ENCODE measurements at places on chromosomes 6 and 20.

DNA sequence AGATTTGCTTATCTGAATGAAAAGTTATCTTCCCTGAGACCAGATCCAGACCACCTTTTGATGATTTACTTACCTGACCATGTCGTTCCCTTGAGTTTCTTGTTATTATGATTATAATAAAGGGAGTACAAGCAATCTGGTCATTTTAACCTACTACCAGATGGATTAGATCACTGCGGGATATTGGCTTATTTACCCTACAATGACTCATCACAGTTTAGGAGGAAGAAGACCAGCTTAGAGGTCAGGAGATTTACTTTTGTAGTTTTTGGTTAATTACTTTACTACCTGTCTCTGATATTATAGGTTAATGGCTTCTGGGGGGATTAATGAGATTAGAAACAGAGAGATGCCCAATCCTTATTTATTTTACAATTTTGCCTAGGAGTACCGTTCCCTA, 10.7 kb downstream of the PKIB start:
- DNase-seq = peak; percentile 70

GRCh38 chr20:61812845-61813485, 252.7 kb downstream of the TAF4 start:
- no peak for DNase-seq

DNA sequence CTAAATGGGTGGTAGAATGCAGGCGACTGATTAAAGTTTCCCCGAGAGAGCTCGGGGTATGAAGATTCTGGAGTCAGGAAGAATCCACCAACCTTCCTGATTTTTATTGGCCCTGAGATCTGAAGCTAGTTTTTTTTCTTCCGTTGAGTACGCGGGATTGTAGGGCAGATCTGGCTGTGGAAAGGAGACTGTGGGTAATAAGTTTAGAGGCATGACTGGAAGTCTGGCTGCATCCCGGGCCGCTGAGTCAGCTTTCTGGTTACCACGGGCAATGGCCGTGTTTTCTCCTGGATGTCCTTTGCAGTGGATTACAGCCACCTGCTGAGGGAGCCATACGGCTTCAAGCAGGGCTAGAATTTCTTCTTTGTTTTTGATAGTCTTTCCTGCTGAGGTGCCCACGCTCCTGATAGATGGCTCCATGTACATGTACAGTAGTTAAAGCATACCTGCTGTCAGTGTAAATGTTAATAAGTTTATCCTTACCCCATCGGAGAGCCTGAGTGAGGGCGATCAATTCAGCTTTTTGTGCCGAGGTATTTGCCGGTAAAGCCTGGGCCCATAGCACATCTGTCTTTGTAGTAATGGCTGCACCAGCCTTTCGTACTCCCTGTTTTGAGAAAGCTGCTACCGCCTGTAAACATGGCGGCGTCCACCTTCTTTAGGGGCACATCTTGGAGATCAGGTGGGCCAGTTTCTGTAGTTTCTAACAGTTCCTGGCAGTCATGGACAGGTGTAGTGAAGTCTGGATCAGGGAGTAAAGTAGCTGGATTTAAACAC, 154.0 kb downstream of the TRIM27 start:
- DNase-seq = peak; percentile 51

DNA sequence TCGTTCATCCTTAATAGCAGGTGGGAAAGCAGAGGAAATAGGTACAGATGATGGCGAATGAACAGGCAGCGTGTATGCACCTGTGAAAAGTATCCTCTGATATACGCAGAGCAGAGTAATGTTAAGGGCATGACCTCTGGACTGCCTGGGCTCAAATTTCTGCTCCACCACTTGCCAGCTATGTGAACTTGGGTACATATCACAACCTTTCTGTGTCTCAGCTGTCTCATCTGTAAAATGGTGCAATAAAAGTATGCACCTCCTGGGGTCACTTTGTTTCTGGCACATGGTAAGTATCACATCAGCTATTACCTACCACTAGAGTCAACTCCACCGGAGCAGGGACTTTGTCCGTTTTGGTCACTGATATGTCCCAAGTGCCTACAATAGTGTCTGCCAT, 2.5 kb downstream of the OCSTAMP start:
- no peak for DNase-seq

- no peak for DNase-seq
Measured at GRCh38 chr6:5524110-5524509, 262.8 kb downstream of the FARS2 start.

- no peak for DNase-seq
Measured at GRCh38 chr6:157280157-157280556, 43.2 kb downstream of the TMEM242 start.

GRCh38 chr20:46307139-46307998, 929 bp downstream of the CDH22 start:
- peak; percentile 25 for DNase-seq

GRCh38 chr20:51218603-51219002, 195.7 kb upstream of the KCNG1 start:
- no peak for DNase-seq

DNA sequence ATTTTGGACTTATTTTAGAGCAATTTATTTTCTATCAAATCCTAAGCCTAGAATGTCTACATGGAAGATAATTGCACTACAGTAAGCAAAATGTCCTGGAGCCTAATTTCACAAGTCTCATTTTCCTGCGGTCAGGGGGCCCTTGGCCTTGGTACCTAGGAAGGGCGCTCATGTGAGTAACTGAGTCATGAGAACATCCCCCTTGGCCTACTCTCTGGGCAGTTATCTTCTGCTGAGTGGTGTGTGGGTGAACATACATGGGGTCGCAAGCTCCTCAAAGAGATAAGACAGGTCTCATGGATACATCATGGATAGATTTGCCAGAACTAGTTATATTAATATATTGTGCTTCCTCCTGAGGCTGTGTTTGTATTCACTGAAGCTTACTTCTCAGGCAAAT, 211.2 kb upstream of the MARCKS start:
- DNase-seq = no peak

- DNase-seq = no peak
Measured at GRCh38 chr6:33428224-33428965, 8.5 kb downstream of the SYNGAP1 start.

DNA sequence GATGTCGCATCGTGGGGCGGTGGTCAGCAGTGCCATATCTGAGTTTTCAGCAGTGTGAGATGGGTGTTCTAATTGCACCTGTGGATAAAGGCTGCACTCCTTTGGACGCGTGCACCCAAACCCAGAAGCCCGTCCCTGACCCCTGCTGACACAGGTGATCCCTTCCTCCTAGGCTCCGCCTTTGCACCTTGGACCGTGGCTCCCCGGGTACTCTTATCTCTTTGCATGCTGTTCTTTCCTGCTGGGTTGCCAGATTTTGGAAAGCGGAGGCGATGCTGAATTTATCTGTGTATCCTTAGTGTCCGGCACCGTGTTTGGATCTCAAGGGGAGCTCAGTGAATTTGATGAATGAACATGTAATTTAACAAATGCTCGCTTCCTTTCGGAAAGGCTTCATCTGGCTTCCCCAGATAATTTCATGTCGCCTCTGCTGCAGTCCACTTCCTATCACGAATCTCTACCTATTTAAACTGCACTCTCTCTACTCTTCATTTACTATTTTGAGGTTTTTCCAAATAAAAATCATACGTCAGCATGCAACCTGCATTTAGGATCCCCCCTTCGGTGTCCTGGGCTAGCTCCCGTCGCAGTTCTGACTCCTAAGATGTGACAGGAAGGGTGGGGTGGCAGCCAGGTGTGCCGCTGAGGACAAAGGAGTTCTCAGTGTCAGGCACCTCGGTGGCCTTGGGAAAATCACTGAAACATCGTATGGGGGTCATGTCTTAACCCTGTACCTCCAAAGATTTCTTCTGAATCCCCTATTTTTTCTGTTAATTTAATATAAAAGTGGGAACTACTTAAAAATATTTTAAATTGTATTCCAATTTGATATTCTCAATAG, 753 bp upstream of the PERP start:
- DNase-seq = no peak

- no peak for DNase-seq
Measured at GRCh38 chr6:127013865-127014264, 104.6 kb upstream of the RSPO3 start.

DNA sequence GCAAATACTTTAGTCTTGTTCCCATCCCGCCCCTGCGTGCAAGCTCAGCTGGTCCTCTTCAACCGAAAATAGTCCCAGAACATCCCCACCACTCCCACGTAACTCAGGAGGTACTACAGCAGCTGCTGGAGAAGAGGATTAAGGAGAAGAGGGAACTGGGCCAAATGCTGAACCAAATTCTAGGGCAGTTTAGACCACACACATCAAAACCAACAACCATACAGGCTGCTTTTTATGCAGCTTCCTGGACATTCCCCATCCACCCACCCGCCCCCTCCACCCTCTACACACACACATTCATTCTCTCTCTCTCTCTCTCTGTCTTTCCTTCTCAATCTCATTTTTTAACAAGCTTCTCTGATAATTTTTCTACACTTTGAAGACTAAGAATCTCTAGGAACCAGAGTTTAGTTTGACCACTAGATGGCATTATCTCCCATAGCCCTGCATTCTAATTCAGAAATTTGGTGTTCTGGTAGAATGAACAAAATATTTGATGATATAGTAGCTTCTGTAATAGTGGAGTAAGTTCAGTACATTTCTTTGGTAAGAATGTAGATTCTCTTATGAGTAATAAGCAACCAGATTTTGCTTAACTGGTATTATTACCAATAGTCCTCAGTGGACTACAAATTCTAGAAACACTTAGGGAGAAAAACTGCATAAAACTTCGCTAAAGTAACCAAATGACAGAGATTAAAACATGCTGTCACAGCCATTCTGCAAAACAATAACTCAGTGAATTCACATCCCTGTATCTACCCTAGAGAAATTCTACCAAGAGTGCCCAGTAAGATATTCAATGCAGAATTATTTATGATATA, 52.1 kb upstream of the BEND6 start:
- peak; percentile 82 for DNase-seq

DNA sequence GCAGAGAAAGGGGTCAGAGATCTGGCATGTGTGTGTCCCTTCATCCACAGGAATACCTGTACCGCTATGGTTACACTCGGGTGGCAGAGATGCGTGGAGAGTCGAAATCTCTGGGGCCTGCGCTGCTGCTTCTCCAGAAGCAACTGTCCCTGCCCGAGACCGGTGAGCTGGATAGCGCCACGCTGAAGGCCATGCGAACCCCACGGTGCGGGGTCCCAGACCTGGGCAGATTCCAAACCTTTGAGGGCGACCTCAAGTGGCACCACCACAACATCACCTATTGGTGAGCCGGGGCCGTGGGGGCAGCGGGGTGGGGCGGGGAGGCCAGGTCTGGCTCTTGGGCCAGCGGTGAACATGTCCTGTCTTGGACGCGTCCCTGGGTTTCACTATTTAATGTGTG, 1.1 kb downstream of the MMP9 start:
- no peak for DNase-seq

GRCh38 chr6:2478200-2478599, 232.8 kb upstream of the GMDS start:
- no peak for DNase-seq

- peak; percentile 66 for DNase-seq
Measured at GRCh38 chr20:25543068-25543467, 42.3 kb downstream of the NINL start.

- no peak for DNase-seq
Measured at GRCh38 chr6:106613590-106613989, 15.7 kb downstream of the RTN4IP1 start.

- no peak for DNase-seq
Measured at GRCh38 chr20:21707999-21708737, 2.7 kb downstream of the PAX1 start.

GRCh38 chr6:68159433-68159832, 475.6 kb upstream of the ADGRB3 start:
- no peak for DNase-seq

- peak; percentile 80 for DNase-seq
Measured at GRCh38 chr20:25573288-25574251, 11.8 kb downstream of the NINL start.

GRCh38 chr20:38029453-38029852, 3.8 kb downstream of the TTI1 start:
- no peak for DNase-seq

GRCh38 chr6:150452428-150453243, 83.8 kb downstream of the IYD start:
- no peak for DNase-seq

GRCh38 chr20:4949833-4950178, 51.5 kb downstream of the SLC23A2 start:
- peak; percentile 67 for DNase-seq

- peak; percentile 80 for DNase-seq
Measured at GRCh38 chr6:111462770-111463391, 20.1 kb downstream of the REV3L start.

GRCh38 chr6:37650071-37650481, 47.6 kb downstream of the MDGA1 start:
- DNase-seq = no peak

DNA sequence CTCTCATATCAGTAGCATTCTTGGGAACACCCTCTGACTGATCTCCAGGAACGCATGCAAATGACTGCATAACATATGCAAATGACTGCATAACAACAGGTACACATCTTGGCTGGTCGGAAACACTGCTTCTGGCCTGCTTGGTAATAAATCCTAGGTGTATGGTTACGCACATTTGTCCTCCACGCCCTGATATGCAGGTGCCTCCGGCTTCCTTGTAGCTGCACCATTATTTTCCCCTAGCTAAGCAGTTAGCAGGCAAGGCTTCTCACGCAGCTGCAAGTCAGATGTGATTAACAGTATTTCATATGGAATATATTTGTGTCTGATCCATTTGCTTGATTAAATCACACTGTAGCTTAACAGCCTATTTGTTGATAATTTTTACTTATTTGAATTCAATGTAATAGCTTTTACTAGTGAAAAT, 5.9 kb downstream of the RPS6KA2 start:
- DNase-seq = no peak

- DNase-seq = peak; percentile 38
Measured at GRCh38 chr6:3786141-3786540, 34.6 kb upstream of the PXDC1 start.

DNA sequence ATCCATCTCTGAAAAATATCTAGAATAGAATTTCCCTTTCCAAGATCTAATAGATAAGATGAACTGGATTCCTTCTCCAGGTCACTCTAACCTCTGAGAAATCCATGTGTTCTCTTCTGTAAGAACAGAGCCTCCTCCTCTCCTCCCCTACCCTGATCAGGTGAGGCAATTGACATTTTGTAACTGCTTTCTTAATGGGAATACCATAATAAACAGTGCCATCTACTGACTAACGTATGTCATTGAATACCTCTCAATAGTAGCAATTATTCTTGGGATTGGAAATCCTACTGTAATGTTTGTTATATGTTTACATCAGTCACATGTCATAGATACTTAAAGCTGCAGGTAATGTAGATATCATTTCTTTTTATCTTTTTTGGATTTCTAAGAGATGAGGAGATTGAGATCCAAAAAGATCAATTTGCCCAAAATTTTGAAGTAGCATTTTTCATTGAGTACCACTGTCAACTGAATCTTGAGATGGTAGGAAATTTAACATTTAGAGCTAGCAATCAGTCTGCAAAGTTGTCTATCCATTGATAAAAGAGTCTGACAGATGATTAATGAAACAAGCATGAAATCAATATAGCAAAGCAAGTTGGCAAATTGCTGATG, 365.8 kb upstream of the HSF2 start:
- peak; percentile 60 for DNase-seq
